ENCODE measurements at places on chromosomes 3 and 15.

GRCh38 chr3:180911876-180912303, 580 bp upstream of the FXR1 start:
- DNase-seq = no peak

DNA sequence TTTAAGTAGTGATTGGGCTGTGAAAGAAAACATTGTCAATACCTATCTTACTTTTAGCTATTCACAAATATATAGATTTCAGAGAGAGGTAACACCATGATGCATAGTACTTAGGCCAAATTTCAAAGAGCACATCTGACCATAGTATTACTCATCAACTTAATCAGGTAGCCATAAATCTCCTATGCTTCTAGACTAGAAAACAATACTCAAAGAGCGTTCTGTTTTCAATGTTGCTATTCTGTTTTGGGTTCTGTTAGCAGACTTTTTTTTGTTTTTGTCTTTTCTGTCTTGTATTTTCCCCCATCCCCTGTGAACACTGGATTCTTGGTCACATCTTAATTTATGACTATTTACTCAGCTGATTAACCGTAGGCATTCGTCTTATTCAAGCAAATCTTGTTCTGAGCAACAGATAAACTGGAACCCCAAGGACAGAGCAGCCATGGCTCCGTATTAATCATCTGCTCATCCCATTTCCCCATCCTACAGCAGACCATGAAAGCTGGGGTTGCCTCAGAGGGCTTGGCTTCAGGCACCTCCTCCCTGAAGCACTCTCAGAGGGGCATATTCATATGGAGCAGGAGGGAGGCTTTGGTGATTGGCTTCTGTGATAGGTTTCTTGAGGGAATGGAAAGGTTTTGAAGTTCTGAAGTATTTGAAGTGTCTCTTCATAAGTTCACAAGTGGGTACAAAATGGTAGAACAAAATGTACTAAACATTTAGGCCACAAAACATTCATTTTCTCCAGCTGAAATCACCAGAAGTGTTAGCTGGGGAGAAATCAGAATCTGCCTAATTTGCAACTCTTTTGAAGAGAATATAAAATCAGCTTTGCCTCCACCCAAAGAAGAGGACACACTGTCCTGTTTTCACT, 105.3 kb downstream of the TNIK start:
- DNase-seq = no peak

DNA sequence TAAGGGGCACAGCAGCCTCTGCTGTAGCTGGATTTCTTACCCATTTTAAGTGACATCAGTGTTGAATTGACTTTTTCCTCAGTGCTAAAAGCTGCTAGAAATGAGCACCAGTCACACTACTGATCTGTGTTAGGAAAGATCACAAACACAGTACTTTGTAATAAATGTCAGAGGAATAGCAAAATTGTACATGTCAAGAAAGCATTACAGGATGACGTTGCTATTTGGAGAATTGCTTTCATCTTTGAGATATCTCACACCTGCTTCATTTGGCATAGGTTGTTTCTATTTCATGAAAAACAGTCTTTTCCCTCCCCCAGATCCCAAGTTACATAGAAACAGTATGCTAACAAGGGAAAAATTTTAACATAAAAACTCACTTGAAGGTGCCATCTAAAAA, 77.8 kb downstream of the SLC25A26 start:
- DNase-seq = no peak

GRCh38 chr3:129341331-129342141, 62.9 kb downstream of the HMCES start:
- no peak for DNase-seq

DNA sequence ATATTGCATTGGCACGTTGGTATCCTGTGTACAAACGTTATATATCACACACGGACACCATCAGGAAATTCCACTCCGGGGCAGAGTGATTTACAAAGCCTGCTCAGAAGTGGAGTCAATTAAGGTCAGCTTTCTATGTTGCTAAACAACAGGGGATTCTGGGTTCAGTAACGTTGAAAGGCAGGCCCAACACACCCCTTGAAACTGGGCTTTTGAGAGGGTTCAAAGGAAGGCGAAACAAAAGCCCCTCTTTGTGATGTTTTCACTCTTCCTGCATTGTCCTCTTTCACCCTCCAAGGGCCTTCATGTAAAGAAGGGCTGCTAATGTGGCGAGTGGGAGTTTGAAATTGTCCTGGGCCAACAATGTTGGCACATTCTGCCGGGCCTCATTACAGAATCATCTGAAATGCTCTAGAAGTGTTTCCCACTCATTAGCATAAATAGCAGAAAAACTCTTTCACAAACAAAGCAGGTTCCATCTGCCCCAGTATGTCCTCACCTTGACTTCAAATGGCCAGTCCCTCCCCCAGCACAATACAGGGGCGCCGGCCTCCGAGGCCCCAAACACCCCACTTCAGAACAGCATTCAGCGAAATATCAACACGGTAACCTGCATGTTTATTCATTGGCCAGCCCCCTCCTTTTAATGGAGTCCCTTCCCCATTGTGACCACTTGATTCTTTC, 76.4 kb downstream of the HES1 start:
- no peak for DNase-seq

GRCh38 chr3:182420741-182421140, 372.6 kb upstream of the ATP11B start:
- no peak for DNase-seq
